ENCODE measurements at places on chromosomes 1 and 21.

- no peak for DNase-seq
These were observed 259.6 kb upstream of the PLD5 start for GRCh38 chr1:242784084-242784483.

- DNase-seq: no peak
These were observed 73.0 kb downstream of the RAP1GAP start for GRCh38 chr1:21596174-21596573.

DNA sequence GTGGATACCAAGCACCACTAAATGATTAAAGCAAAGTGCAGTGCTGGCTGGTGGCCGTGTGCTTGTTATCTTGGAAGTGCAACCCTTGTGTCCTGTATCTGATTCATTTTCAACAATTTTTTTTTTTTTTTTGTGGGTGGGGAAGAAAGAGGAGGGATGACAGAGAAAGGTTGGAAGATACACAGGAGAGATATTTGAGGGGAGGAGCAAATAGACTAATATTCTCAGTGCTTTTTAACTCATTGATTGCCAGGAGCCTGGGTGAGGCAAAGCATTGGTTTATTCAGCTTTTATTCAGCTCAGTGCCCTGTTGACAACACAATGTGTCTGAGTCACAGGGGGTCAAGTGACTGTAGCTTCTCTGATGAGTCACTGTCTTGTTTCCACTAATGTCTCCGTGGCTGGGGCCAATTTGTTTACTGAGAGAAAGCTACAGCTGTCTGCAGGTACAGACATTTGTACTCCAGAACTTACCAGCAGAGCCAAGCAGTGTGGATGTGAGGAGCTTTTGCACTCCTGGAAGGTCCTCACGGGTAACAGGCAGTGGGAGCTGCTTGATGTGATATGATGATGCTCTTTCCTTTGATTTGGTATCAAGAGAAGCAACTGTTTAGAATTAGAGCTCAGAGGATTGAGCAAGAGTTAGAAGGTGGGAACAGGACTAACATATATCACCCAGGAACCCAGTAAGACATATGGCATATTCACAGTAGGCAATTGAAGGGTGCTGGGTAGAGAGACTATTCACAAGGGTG, 23.6 kb upstream of the DNM3 start:
- DNase-seq: peak; percentile 64

GRCh38 chr1:20376880-20377494, 86.3 kb downstream of the VWA5B1 start:
- DNase-seq: peak; percentile 33

GRCh38 chr1:116770625-116771024, 16.4 kb downstream of the CD2 start:
- DNase-seq: no peak

DNA sequence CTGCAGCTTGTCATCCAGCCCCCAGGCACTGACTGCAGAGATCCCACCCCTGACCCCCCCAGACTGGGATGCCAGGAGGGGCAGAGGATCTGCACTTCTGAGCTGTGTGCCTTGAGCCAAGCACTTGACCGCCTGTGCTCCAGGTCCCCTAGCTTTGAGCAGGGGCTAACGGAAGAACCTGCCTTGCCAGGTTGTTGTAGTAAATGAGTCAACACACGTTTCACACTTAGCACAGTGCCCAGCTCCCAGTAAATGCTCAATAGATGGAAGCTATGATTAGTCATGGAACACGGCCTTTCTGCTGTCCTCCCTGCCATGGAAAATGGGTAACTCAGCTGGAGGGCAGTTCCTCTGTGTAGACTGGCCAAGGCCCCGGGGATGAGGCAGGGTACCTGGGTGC, 24.1 kb downstream of the IFFO2 start:
- DNase-seq: no peak

DNA sequence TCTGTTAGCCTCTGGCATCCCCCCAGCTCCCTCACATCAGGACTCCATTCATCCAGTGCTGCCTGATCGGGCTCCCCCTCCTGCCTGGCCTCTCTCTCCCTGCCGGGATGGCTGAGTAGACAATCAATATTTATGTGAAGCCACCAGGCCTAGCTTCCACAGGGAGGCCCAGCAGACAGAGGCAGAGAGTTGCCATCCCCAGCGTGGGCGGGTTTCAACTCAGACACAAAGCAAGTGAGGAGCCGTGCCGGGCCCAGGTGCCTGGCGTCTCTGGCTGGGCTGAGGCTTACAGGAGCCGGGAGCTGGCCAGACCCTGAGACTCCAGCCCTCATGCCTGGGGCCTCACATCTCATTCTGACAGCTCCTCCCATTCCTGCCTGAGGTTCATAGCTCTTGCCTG, 34.5 kb upstream of the ATP2B4 start:
- DNase-seq: no peak

DNA sequence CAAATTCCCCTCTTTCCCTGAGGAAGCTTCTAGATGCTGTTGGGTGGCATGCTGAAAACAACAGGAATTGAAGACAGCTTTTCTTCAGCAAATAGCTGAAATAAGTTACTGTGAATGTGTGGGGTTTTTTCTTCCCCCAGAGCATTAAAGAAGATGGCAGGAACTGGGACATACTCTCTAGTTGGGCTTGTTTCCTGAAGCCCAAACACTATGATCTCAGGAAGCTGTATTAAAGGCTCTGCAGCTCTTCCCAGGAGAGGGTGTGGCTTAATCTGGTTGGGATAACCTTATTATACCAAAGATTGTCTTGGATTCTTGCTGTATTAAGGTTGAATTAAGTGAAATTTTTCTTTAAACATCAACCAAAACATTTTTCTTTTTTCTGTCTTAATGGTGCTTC, 64.9 kb upstream of the LMO4 start:
- DNase-seq: no peak

GRCh38 chr1:243942196-243943150, 92.4 kb upstream of the AKT3 start:
- no peak for DNase-seq

DNA sequence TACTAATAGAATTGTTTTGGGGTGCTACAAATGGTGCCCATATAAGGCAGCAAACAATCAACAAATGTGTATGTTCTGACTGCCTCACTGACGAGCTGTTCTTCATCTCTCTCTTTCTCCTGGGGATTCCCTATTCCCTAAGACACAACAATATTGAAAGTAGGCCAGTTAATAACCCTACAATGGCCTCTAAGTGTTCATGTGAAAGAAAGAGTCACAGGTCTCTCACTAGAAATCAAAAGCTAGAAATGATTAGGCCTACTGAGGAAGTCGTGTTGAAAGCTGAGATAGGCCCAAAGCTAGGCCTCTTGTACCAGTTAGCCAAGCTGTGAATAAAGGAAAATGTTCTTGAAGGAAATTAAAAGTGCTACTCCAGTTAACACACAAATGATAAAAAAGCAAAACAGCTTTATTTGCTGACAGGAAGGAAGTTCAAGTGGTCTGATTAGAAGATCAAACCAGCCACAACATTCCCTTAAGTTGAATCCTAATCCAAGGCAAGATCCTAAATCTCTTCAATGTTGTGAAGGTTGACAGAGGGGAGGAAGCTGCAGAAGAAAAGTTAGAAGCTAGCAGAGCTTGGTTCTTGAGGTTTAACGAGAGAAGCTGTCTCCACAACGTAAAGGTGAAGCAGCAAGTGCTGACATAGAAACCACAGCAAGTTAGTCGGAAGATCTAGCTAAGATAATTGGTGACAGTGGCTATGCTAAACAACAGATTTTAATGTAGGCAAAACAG, 26.3 kb downstream of the ATP2B4 start:
- no peak for DNase-seq

DNA sequence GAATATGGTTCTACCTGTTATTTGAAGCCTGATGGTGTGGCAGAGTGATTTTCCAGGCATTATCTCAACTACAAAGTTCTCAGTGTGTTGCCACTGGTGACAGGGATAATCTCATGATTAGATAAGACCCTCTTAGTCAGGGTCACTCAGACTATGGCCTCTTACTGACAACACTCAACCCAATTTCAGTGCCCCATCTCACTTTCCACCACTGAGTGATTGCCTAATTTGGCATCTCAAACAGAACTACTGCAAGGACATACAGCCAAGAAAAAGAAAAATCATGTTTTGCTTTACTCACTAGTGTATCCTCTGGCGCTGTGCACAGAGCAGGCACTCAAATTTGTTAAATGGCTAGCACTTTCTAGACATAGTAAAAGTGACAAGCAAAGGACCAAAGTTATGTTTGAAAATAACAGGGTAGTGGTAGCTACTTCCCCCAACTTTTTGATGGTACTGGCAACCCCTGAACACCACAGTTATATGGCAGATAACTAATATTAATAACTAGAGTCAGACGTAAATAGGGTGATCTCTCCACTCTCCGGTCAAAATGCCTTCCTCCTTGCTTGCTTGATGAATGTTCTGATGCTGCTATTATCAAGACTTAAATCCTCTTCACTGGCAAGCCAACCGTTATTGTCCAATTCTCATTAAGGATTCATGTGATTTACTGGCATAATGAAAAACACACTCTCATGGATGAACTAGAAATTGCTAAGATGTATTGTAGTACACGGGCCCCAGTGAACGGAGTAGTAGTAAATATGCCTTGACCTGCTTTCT, 37.1 kb upstream of the SLC30A10 start:
- DNase-seq: no peak

- no peak for DNase-seq
These were observed at the start of gene TTC39A for GRCh38 chr1:51330331-51331201. Gene TTC39A, minus strand, starts transcription at chr1:51330562. Its CDS starts 85 bp downstream, at chr1:51330477.

- DNase-seq: no peak
These were observed 8.8 kb downstream of the UBL4B start for GRCh38 chr1:110120960-110121561.

GRCh38 chr1:116380499-116381242, 7.6 kb downstream of the ATP1A1 start:
- DNase-seq: no peak

- no peak for DNase-seq
These were observed 10.5 kb upstream of the DNAJB4 start for GRCh38 chr1:77994117-77994705.

DNA sequence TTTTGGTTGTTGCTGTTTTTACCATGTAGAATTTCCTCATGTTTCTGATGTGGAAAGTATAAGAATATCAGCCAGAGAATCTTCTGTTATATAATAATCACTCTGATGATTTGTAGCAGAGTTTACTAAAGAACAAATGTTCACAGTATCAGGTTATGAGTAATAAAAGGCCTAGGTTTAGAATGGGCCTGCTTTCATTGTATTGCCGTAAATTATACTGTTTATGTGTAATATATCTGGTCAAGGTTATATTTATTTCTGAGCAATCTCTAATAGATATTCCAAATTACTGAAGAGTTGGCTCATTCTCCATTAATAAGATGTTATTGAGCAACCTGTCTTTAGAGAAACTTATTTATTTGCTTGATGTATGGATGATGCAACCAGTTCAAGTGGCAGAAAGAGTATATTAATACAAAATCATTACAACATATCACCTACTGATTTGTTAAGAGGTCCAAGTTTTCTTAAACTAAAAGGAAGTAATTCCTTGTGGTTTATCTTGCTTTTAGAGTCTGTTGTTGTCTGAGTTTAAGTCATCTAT, 649.4 kb upstream of the CXADR start:
- no peak for DNase-seq
